Stimulated activated CD8-positive, alpha-beta memory T cell treated with anti-CD3 and anti-CD28 coated beads, Interleukin-15, amount 100 ng/mL, for 4 hours (primary cell): ENCODE measurements at places on chromosomes 13 and 19.

GRCh38 chr13:85741017-85741416, 58.2 kb downstream of the SLITRK6 start:
- no peak for DNase-seq

DNA sequence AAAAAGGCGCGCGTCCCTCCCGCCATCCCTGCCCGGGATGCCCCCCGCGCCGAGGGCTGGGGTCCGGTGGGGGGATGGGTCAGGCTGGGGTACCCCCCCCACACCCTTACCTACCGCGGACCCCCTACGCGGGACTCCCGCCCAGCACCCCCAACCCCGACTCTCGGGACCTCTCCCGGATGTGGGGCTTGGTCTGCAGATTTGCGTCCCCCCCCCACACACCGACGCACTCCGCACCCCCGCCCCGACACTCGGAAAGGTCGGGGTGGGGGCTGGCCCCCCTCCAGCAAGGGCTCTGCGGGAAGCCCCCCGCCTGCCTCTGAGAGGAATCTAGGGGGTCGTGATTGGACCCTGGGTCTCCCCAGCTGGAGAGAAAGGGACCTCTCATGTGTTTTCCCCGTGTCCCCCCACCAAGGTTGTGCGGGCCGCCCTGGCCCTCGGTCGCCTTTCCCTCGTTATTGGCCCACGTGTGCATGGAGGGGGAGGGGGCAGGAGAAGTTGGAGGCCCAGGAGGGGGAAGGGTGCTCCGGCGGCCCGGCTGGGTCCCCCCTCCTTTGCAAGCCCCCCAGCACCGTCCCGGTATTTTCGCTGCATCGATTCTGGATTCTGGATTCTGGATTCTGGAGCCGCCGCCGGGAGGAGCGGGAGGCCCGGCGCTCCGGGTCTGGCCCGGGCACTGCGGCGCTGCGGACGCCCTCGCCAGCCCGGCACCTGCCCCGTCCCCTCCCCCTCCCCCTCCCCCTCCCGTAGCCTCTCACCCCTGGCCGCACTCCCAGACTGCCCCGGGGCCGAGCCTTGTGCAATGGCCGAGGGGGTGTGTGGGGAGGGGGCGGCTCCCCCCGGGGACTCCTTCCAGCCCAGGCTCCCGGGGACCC, 607 bp downstream of the NFIC start:
- no peak for DNase-seq

DNA sequence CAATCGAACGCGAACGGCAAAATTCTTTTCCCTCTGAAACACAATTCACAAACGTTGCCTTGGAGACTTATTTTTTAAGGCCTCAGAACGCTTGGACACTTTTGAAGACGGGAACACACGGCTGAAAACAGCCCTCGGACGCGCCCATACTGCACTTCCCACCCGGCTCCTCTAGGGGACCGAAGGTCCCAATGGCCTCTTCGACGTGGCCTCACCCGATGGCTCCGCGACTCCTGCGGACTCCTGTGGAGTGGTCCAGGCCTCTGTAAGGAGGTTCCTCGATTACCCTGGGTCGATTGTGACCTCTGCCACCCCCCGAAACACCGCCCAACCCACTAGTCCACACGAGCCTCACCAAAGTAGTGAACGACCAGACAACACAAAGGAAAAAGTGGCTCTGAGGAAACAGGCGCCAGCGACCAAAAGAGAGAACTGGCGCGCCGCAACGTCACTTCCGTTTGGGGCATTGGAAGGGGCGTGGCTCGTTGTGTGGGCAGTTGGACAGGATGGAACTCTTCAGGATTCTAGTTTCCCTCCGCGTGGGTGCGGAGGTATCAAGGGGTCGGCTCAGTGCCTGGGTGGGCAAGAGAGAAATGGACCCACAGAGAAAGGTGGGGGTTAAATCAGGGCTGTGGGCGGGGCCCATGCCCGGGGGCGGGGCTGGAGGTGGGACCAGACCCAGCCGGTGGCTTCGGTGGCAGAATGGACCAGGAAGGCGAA, at the start of gene ZNF560:
TSS of gene ZNF560 (minus strand) at position 434 of the 720 bp plus-strand sequence. CDS start 23,303 bp downstream, outside the sequence.
- DNase-seq: no peak

DNA sequence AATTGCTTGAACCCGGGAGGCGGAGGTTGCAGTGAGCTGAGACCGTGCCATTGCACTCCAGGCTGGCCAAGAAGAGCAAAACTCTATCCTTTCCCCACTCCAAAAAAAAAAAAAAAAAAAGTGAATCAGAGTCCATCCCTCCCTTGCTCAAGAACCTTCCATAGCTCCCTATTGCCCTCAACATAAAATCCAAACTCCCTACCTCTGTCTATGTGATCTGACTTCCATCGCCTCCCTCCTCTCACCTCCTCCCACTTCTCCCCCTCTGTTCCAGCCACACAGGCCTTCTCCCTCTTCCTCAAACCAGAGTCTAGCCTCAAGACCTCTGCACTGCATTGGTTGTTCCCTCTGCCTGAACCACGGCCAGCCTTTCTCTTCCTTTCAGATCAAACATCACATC, 10.0 kb upstream of the TLE2 start:
- DNase-seq: no peak

DNA sequence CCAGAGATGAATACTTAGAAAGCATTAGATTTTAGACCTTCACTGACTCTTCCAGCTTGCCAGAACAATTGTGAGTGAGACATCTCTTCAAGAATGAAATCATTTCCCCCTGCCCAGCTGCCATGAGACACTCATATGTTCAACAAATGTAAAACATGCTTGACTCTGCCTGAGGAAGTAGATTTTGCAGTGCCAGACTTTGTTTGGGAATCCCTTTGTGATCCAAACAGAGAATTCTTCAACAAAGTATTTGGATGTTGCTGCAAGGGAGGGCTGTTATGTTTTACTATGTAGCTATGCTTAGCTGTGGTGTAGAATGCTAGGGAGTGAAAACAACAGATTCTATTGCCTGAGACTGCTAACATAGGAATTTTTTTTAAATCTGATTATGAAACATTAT, 416.4 kb downstream of the DCT start:
- no peak for DNase-seq
